NCI-H1436 treated with DMSO at 0.1 percent for 48 hours (cell line): ENCODE measurements at places on chromosomes 2 and 18.

- DNase-seq: no peak
Measured at GRCh38 chr2:216717491-216717901, 22.1 kb upstream of the IGFBP5 start.

GRCh38 chr2:45707006-45707405, 55.5 kb downstream of the PRKCE start:
- no peak for DNase-seq

- no peak for DNase-seq
Measured at GRCh38 chr2:112958428-112959108, 19.2 kb upstream of the IL36G start.

DNA sequence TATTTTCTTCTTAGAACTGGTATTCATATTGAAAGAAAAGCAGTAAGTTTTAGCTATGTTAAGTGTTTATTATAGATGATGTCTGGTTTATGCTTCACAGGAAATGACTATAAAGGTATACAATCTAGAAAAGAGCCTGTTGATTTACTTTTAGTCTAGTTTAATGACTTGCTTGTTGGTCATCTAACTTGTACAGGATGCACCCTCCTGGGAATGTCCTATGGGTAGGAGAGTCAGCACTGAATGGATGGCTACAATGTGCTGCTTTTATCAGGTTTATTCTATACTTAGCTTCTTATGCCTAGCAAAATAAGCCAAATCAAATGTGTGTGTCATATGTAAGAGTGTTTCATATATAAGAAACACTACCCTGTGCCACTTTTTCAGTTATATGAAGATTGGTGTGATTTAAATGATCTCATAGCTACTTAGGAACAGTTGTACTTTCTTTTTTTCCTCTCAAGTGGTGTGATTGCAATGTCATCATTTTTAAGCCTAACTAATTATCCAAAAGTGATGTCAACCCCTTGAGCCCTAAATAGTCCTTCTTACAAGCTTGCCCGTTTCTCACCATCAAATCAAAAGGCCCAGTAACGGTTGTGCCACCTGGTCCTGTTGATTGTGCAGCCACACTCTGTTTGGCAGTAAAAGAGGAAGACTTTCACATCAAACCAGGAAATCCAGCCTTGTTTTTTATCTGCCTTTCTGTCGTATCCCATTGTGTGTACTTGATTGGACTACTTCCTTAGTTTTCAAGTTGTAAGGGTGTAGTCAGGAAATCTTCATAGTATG, 176.0 kb downstream of the DIS3L2 start:
- no peak for DNase-seq

DNA sequence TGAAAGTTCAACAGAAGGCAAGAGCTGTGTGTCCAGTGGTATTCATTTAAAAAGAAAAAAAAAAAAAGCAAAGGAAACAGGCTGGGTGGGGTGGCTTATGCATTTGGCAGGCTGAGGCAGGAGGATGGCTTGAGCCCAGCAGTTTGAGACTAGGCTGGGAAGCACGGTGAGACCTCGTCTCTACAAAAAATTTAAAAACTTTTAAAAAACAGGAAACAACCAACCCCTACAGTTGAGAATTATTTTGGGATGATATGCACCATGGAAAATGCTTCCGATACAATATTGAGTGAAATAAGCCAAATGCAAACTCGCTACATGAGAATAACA, 31.2 kb downstream of the PTPN18 start:
- DNase-seq: no peak
